IMR-90 (cell line): ENCODE measurements at places on chromosomes 12 and 14. TPM values are rescaled to one million over a fixed set of nuclear protein-coding genes. Genes with fewer than 3 reads are reported as not detected.

The EPYC gene
- not detected in 2 replicates for total RNA-seq

The ATP2B1 gene
- 32.6 and 42.5 TPM in 2 replicates for total RNA-seq

The PPM1H gene
- 0.18 and 0.28 TPM in 2 replicates for total RNA-seq

The UNG gene
- total RNA-seq: 13.1 and 13.3 TPM in 2 replicates

The ETNK1 gene
- total RNA-seq: 33.3 and 35.3 TPM in 2 replicates

The CIDEB gene
- total RNA-seq: under 0.01 TPM in 2 replicates

The FOXA1 gene
- total RNA-seq: under 0.01 and 0.18 TPM in 2 replicates

The IFNG gene
- not detected in 2 replicates for total RNA-seq

The TMEM119 gene
- 6.7 and 8.1 TPM in 2 replicates for total RNA-seq

The IL26 gene
- not detected in 2 replicates for total RNA-seq

The PLA2G1B gene
- not detected in 2 replicates for total RNA-seq

The RERG gene
- not detected in 2 replicates for total RNA-seq

The KRT78 gene
- total RNA-seq: not detected in 2 replicates

The MYO1H gene
- total RNA-seq: not detected in 2 replicates

The AVPR1A gene
- total RNA-seq: not detected in 2 replicates

The PTPN21 gene
- 10.4 and 11.4 TPM in 2 replicates for total RNA-seq

The PELI2 gene
- 31.7 and 36.7 TPM in 2 replicates for total RNA-seq

The GPR33 gene
- total RNA-seq: not detected in 2 replicates

The RASSF9 gene
- total RNA-seq: 0.18 and 0.28 TPM in 2 replicates

The TMPRSS12 gene
- not detected in 2 replicates for total RNA-seq

The NFE2 gene
- total RNA-seq: 0.18 and 0.28 TPM in 2 replicates

The GARIN6 gene
- not detected in 2 replicates for total RNA-seq

The PTGDR gene
- total RNA-seq: not detected in 2 replicates

The EIF4B gene
- 671 and 1,144 TPM in 2 replicates for total RNA-seq

The MGST1 gene
- total RNA-seq: 87.2 and 105 TPM in 2 replicates

The KRT75 gene
- total RNA-seq: not detected in 2 replicates

The SLC6A15 gene
- 0.72 and 1.4 TPM in 2 replicates for total RNA-seq

The CCDC88C gene
- 0.18 and 0.28 TPM in 2 replicates for total RNA-seq

The ACRBP gene
- not detected in 2 replicates for total RNA-seq

The ANKS1B gene
- total RNA-seq: 0.18 and 0.56 TPM in 2 replicates

The POTEM gene
- not detected in 2 replicates for total RNA-seq

The SYNE3 gene
- 5.0 TPM in 2 replicates for total RNA-seq

The CLEC2D gene
- total RNA-seq: 0.72 and 1.1 TPM in 2 replicates

The PDE3A gene
- total RNA-seq: 0.18 and 0.28 TPM in 2 replicates

The MGAT4C gene
- total RNA-seq: not detected in 2 replicates

The KRT79 gene
- total RNA-seq: under 0.01 TPM in 1 of 2 replicates, not detected in the other

The SART3 gene
- 37.8 and 61.7 TPM in 2 replicates for total RNA-seq

The RDH5 gene
- 7.3 and 8.9 TPM in 2 replicates for total RNA-seq

The ALG10 gene
- 7.2 and 9.7 TPM in 2 replicates for total RNA-seq

The VIPAS39 gene
- 32.2 and 43.0 TPM in 2 replicates for total RNA-seq

The MYRFL gene
- not detected in 2 replicates for total RNA-seq

The PTGER2 gene
- 24.7 and 33.6 TPM in 2 replicates for total RNA-seq

The STAC3 gene
- under 0.01 and 0.18 TPM in 2 replicates for total RNA-seq

The KRT72 gene
- total RNA-seq: not detected in 2 replicates

The CEBPE gene
- not detected in 2 replicates for total RNA-seq
